NCI-H1105 (cell line): ENCODE measurements at places on chromosomes 2 and 18.

DNA sequence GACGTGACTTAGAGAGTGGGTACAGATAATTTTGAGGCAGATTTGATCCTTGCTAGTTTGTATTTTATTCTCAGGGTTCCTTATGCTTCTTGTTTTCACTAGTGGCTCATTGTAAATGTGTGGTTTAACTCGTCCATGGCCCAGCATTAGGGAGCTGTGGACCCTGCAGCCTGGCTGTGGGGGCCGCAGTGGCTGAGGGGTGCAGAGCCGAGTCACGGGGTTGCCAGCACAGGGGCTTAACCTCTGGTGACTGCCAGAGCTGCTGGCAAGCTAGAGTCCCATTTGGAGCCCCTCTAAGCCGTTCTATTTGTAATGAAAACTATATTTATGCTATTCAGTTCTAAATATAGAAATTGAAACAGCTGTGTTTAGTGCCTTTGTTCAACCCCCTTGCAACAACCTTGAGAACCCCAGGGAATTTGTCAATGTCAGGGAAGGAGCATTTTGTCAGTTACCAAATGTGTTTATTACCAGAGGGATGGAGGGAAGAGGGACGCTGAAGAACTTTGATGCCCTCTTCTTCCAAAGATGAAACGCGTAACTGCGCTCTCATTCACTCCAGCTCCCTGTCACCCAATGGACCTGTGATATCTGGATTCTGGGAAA, 269.9 kb downstream of the MYT1L start:
- no peak for DNase-seq

- DNase-seq = peak; percentile 34
Observed at GRCh38 chr2:53768242-53768542, 588 bp downstream of the CHAC2 start.

DNA sequence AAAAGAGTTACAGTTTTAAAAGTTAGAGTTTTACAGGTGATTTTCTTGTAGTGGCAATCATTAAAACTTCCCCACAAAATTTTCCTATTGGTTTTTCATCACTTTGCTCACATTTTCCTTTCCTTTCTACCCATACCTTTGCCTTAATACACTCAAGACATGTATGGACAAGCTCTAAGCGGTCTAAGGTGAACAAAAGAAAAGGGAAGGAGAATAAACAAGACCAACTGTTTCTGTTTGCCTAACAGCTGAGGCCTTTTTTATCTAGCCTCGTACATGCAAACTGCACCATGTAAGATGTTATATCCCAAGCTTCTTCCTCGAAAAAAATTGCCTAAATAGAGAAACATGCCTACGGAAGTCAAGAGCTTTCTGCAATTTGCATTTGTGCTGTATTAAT, 33.9 kb upstream of the TBC1D8 start:
- no peak for DNase-seq

- no peak for DNase-seq
Observed at GRCh38 chr2:116924509-116924908, 890.0 kb upstream of the DDX18 start.

DNA sequence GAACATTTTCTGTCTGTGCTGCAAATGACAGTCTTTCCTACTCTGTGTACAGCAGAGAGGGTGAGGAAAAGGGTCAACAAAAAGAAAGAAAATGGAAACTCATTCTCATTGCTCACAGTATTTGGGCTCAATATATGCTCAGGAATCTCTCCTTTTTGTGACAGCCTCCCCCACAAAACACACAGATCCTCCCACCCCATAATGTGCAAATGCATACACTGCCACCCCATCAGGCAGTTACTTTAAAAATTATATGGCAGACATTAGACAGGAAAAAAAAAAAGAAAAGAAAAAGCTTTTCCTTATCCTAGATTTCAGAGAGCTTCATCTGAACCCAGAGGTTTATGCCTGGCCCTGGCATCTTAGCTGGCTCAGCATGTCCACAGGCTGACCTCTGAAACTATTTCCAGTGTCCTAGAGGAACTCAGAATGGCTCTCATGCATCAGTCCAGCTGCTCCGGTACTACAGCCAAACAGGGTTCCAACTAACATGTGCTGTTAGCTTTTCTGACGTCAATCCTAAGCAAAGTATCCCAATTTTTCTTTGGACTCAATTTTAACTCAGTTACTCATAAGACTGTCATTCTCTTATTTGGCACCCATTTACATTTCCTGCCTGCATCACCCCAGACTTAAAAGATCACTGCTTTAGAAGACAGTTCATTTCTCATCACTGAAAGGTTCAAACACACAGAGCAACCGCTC, 105.9 kb downstream of the RBMS1 start:
- DNase-seq = no peak

GRCh38 chr18:54606835-54607212, 15.8 kb downstream of the DYNAP start:
- DNase-seq = no peak

GRCh38 chr2:235537587-235537986, 43.7 kb downstream of the AGAP1 start:
- no peak for DNase-seq

DNA sequence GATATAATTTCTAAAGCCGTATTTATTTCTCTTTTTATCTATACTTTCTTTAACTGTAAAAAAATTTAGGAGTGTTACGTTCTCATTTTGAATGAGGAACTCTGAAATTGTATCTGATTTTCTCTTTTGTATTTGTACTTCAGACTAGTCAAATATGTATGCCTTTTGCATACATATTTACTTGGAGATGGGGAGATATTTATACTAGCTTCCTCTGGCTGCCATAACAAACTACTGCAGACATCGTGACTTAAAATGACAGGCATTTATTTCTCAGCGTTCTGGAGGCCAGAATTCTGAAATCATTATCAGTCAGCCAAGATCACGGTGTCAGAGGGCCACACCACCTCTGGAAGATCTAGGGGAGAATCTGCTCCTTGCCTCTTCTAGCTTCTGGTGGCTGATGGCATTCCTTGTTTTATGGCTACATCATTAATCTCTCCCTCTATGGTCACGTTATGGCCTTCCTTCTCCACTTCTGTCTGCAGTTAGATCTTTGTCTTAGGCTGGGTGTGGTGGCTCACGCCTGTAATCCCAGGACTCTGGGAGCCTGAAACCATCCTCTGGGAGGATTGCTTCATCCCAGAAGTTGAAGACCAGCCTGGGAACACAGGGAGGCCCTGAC, 8.2 kb downstream of the LCLAT1 start:
- DNase-seq = no peak

GRCh38 chr18:42228581-42228980, 273.5 kb downstream of the PIK3C3 start:
- DNase-seq = no peak

- DNase-seq = no peak
Observed at GRCh38 chr2:234611209-234611608, 114.3 kb upstream of the ARL4C start.

DNA sequence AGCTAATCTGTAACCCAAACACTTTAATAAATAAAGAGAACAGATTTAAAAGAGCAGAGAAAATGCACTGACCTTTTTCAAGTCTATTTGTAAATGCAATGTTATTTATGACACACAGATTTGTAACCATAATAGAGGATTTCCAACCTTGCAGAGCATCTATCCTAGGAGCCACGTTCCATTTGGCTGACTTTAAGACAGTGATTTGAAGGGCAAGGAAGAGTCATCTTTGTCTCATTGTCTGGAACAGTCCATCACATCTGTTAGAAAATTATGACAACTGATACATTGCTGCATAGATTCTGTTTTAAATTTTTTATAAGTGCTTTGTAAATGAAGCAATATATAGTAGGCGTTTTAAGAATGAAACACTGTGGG, 90.8 kb upstream of the L3MBTL4 start:
- no peak for DNase-seq

DNA sequence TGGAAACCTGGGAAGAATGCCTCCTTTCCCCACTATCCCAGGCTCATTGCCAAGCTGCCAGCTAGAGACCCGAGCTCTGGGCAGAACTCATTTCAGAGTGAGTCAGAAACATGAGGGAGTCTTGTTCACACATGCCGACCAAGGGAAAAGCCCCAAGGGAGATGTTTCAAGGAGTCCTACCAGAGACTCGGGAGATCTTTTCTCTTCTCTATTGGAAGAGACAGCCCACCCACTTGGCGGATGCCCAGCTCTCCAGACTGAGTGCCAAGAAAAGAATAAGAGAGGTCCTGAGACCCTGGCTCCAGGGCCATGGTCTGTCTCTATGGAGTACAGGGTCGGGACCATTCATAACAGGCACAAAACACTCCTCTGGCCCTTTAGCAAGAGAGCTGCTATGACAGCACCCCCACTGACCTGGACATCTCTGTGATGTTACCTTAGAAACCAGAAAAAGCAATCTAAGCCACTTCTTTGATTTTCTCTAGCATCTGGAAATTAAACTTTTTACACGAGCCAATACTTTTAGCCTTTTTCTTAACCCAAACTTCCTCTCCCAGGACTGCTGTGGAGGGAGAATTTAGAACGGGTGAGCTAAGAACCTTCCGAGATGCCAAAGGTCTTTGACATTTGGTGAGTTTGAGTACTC, 18.5 kb upstream of the IGFBP5 start:
- DNase-seq = no peak

GRCh38 chr2:24915175-24915574, 4.9 kb downstream of the ADCY3 start:
- no peak for DNase-seq

- no peak for DNase-seq
Observed at GRCh38 chr2:108910541-108911396, 78.3 kb downstream of the EDAR start.

DNA sequence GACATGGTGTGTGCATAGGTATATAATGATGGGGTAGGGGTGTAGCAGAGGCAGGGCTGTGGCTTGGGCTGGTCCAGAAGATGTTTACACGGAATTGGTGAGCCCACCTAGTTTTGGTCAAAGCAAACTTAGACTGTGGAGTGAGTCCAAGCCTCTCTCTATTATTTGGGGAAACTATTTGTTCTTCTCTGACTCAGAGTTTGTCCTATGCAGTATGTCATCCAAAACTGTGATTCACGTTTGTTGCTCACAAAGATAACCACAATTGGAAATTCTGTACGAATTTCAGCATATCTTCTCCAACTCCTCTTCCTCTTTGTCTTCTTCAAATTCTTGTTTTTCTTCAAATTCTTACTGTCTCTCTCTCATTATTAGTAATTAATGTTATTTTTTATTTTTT, 292.9 kb downstream of the XIRP2 start:
- no peak for DNase-seq
